ENCODE measurements at places on chromosomes 11 and 22. TPM values are rescaled to one million over a fixed set of nuclear protein-coding genes. Genes with fewer than 3 reads are reported as not detected.

Gene MYOD1
- total RNA-seq: not detected

Gene ACTN3
- total RNA-seq: not detected

GRCh38 chr22:42902875-42903510, 45.9 kb upstream of the ARFGAP3 start:
- no peak overlapping the region for H3K4me3 ChIP-seq
- DNase-seq: no peak
- H3K36me3 ChIP-seq: no peaks in the 10 kb centered on the region
- H3K27ac ChIP-seq: no peak overlapping the region
- no peaks in the 10 kb centered on the region for H3K27me3 ChIP-seq

Gene RFPL3
- total RNA-seq: not detected

Gene CYP2D6
- 11.2 TPM for total RNA-seq

- H3K36me3 ChIP-seq: no peaks in the 10 kb centered on the region
- H3K4me3 ChIP-seq: no peak overlapping the region
- H3K27me3 ChIP-seq: no peaks in the 10 kb centered on the region
Observed at GRCh38 chr11:3166268-3167142, 1.4 kb upstream of the OSBPL5 start.

Gene MUC15
- not detected for total RNA-seq

DNA sequence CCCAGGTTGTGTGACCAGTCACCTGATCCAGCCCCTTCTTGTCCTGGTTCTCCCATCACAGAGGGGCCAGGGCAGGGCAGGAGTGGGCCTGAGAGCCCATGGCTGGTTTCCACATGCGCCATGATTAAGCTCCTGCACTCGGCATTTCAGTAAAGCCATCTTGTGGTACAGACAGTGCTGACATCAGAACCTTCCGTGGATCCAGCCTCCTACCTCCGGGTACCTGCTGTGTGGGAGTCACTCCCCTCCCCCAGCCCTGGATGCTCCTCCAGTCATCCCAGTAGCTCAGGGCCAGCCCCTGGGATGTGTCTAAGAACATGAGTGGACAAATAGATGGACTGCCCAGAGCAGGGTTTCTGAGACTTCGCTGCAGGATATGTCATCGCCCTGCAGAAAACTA, 22.1 kb upstream of the MGAT3 start:
- DNase-seq: no peak
- peaks cover 45% of the 10 kb centered on the region for H3K36me3 ChIP-seq
- no peak overlapping the region for H3K27ac ChIP-seq
- no peaks in the 10 kb centered on the region for H3K27me3 ChIP-seq

Gene CLMP
- total RNA-seq: 0.43 TPM
